ENCODE measurements at places on chromosomes 16 and 17. TPM values are rescaled to one million over a fixed set of nuclear protein-coding genes. Genes with fewer than 3 reads are reported as not detected.

DNA sequence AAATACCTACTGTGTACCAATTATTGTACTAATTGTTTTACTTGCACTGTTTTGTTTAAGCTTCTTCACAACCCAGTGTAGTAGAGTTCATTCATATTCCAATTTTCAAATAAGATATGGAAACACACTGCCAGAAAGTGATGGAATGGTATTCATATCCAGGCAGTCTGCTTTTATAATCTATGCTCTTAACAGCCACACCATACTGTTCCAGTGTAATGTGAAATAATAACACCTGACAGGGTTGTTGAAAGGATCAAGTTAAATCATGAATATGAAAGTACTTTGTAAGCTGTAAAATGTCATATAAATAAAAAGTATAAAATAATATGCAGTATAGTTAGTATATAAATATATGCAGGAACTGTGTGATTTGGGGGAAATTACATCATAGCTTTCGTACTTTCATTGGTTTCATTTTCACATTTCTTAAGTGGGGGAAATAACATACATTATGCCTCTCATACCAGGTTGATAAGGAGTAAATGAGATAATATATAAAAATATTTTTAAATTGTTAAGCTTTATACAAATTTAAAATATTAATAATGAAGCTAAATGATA is 230.8 kb downstream of the TANC2 start:
- no peak overlapping the region for H3K27ac ChIP-seq
- H3K36me3 ChIP-seq, result peaks cover 5% of the 10 kb centered on the region
- peak overlapping the region; percentile 42 for H3K4me3 ChIP-seq
- H3K4me1 ChIP-seq, result peaks cover 12% of the 10 kb centered on the region
- H3K27me3 ChIP-seq, result no peaks in the 10 kb centered on the region

GRCh38 chr16:54843424-54843750 is 87.3 kb upstream of the IRX5 start:
- no peak overlapping the region for H3K27ac ChIP-seq
- no peak overlapping the region for H3K4me3 ChIP-seq
- H3K36me3 ChIP-seq, result no peaks in the 10 kb centered on the region
- H3K27me3 ChIP-seq, result peaks cover 2% of the 10 kb centered on the region

DNA sequence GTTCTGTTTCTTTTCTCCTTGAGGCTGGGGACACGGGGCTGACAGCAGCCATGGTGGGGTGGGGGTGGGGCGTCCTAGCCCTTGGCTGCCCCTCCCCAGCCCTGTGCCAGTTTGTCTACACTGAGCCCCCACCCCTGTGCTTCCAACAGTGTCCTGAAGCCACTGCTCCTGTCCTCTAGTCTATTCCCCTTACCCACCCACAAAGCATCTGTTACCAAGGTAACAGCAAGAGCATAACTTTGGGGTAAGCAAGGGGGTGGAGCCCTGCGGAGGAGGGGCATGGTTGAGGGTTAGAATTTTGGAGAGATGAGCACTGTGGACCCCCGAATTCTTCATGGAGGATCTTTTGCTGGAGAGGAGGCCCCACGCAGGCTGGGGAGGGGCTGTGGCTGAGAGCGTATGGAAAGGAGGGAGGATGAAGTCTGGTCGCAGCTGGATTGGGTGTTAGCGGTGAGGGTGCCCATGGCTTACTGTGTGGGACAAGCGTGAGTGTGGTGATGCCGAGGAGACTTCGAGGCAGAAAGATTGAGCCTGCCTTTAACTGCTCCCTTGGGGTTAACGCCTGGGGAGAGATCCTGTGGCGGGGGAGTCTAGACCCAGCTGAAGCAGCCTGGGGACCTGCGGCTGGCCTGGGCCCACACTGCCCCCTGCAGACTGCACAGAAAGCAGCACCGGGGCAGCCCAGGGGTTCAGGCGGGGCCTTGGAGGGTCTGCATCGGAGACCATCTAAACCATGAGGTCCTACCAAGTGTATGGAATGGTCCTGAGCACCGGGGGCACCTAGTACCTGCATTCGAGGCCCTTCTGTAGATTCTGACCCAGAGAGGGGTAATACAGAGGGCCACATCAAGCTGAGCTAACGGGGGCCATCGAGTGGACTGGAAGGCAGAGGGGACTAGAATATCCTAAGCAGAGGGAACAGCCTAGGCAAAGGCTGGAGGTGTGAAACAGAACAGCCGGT is 6.1 kb upstream of the STAC2 start:
- DNase-seq, result peak; percentile 82
- H3K27ac ChIP-seq, result peak overlapping the region; percentile 60
- peak overlapping the region; percentile 25 for H3K4me3 ChIP-seq
- H3K36me3 ChIP-seq, result no peaks in the 10 kb centered on the region
- H3K4me1 ChIP-seq, result peaks cover 18% of the 10 kb centered on the region

The TSPOAP1 gene
- total RNA-seq, result 21.1 TPM

DNA sequence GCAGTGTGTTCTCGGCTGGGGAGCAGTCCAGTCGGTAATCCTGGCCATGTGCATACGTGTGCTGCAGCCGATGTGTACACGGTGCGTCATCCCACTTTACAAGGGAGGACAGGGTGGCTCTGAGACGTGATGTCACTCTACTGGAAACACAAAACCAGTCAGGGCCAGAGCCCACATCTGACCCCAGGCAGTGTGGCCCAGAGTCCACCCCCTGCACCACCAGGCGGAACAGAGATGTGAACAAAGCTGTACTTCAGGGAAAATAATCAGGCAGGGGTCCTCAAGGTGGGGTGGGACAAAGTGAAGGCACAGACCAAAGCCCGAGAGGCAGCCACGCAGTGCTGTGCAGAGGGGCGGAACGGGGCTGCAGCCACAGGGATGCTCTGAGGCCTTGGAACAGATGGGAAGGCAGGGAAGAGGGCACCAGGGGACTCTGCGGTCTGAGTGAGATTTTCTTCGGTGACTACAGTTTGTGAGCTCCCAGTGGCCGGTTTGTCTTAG is 181.5 kb downstream of the ZNF423 start:
- no peaks in the 10 kb centered on the region for H3K4me1 ChIP-seq
- no peaks in the 10 kb centered on the region for H3K36me3 ChIP-seq
- H3K27me3 ChIP-seq, result no peaks in the 10 kb centered on the region

DNA sequence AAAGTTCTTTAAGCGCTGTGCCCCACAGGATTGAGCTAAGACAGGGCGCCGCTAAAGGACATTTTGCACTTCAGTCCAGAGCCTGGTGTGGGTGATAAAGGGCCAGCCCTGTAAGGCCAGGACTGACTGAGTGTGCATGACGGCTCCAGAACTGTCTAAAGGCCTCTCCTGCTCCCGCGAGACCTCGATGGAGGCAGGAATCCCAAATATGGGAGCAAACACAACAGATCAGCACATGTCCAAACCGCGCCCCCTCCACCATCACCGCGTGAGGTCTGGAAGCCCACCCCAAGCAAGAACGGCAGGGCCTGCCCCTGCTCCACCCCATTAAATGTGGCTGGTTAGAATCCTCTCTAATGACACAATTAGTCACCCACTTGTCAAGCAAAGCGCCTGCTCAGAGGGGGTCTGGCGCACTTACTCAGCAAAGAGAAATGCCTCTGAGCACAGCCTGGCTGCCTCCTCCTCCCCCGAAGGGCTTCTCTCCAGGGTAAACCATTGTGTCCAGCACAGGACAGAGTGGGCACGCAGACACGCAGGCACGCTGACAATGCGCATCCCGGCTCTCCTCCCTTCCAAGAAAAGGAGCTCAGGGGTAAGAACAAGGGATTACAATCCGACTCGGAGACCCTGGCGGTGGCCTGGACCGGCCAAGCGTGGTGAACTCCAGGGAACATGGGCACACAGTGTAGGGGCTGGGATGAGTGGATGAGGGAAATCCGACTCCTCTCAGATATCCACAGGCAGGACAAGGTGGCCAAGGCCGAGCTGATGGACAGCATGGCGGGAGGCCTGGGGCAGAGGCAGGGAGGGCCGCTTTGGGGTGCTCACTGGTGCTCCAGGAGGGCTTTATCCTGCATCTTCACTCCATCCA is 1.5 kb downstream of the MXRA7 start:
- H3K27ac ChIP-seq, result no peak overlapping the region
- peaks cover 28% of the 10 kb centered on the region for H3K4me1 ChIP-seq
- H3K27me3 ChIP-seq, result no peaks in the 10 kb centered on the region
- H3K36me3 ChIP-seq, result peaks cover 13% of the 10 kb centered on the region
- no peak for DNase-seq

DNA sequence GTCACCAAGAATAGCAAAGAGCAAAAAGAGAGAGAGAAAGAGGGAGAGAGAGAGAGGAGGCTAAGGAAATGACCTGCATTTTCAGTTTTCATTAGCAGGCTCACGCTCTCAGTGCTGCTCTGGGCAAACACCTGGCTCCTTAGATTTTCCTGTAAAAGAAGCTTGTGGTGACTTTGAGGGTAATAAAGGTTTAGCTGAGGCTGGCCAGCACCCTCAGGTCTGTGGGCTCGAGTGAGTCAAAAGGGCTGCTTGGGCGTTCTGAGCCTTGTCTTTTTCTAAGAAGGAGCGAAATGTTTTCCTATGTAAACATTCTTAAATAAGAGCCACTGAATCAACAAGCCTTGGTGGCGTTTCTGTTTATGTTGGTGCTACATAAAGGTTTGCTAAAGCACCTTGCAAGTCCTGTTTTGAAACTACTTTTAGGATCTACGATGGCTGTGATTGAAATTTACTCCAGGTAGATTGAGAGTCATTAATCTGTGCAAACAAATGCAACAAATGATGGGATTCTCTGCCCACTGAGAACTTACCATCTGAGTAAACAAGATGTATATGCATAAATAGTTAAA is 38.8 kb downstream of the SHISA6 start:
- H3K27me3 ChIP-seq, result no peaks in the 10 kb centered on the region
- no peak for DNase-seq
- no peaks in the 10 kb centered on the region for H3K4me1 ChIP-seq
- no peak overlapping the region for H3K27ac ChIP-seq
- H3K4me3 ChIP-seq, result no peak overlapping the region
- H3K36me3 ChIP-seq, result no peaks in the 10 kb centered on the region

The TEKT5 gene
- 0.16 TPM for total RNA-seq

DNA sequence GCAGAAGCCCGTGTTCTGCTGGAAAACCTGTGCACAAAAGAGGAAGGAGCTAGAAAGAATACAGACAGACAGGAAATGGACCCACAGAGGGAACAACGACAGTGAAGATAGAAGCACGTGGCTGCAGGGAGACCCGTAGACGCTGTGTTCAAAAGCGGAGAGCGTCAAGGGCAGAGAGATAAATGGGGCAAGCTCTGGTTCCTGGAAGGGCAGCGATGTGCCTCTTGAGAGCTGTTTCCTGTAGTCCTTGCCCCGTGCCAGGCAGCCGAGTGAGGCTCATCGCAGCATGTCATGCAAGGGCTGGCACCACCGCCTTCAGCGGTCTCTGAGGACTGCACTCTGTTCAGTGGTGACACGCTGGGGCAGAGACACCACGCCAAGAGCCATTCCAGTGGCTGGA is 43.6 kb upstream of the CACNG5 start:
- H3K36me3 ChIP-seq, result peaks cover 54% of the 10 kb centered on the region
- peaks cover 6% of the 10 kb centered on the region for H3K4me1 ChIP-seq
- no peaks in the 10 kb centered on the region for H3K27me3 ChIP-seq
- peak overlapping the region; percentile 6 for H3K27ac ChIP-seq

DNA sequence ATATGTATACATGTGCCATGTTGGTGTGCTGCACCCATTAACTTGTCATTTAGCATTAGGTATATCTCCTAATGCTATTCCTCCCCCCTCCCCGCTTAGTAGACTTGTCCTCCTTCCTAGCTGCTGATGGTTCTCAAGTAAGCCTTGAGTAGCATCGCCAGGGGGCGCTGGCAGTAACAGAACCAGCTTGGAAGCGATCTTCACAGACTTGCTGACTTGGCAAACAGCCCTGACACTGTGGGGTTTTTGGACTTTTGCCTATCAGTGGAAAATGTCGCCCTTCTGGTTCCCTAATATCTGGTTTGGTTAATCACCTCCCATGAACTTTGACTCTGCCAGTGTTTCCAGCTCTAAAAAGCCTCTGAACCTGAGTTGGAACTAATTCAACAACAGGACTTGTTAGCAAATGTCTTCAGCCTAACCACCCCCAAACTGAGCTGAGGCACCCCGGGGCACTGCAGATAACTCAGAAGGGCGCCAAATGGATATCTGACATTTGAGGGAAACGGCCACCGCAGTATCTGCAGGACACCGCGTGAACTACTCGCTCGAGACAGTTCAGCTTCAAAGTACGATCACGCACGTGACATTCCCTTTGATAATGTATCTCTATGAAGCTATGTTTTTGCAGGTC is 15.4 kb upstream of the SPATA32 start:
- H3K27ac ChIP-seq, result peak overlapping the region; percentile 53
- no peaks in the 10 kb centered on the region for H3K27me3 ChIP-seq
- peaks cover 15% of the 10 kb centered on the region for H3K4me1 ChIP-seq
- DNase-seq, result peak; percentile 98
- peaks cover 34% of the 10 kb centered on the region for H3K36me3 ChIP-seq

The AIPL1 gene
- total RNA-seq, result not detected

DNA sequence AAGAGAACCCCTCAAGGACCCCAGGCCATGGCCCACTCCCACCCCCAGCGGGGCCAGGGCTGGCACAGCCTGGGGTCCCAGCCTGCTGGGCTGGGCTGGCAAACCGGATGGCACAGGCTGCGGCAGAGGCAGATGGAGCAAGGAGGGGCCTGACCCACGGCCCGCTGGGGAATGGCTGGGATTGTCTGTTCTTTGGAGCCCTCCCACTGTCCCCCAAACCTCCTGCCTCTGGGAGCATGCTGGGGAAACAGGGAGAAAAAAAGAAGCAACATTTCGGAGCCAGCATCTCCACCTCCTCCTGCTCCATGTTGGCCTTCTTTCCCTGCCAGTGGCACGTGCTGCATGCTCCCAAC is 37.1 kb upstream of the LHX1 start:
- peaks cover 5% of the 10 kb centered on the region for H3K27me3 ChIP-seq
- no peak overlapping the region for H3K27ac ChIP-seq
- H3K4me3 ChIP-seq, result no peak overlapping the region
- H3K4me1 ChIP-seq, result no peaks in the 10 kb centered on the region
- no peak for DNase-seq
- no peaks in the 10 kb centered on the region for H3K36me3 ChIP-seq

Measured in activated CD8-positive, alpha-beta T cell treated with anti-CD3 and anti-CD28 coated beads for 36 hours (primary cell).